ENCODE measurements at places on chromosomes 2 and 18.

- DNase-seq: no peak
These were observed 36.5 kb upstream of the SLC66A3 start for GRCh38 chr2:11118761-11119160.

GRCh38 chr2:134002391-134002790 lies 251.5 kb upstream of the MGAT5 start:
- DNase-seq: no peak

DNA sequence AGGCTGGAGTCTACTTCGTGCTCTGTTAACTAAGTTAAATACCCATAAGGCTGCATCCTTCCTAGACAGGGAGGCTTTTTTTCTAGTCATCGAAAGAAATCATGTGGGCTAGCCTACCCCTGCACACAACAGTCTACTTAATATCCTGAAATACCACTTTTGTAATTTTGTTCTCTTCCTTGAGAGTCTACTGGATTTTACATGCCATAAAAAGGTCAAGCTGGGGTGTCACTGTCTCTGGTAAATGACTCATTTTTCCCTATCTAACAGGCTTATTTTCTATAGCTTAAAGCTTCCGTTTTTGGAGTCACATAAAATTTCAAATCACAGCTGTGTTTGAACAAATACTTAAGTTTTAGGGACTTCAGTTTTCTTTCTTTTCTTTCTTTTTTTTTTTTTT lies 10.7 kb upstream of the STAM2 start:
- no peak for DNase-seq

- no peak for DNase-seq
These were observed 600.4 kb upstream of the CHAC2 start for GRCh38 chr2:53167227-53167626.

- no peak for DNase-seq
These were observed 111.0 kb upstream of the RASGRP3 start for GRCh38 chr2:33365264-33365970.

- DNase-seq: no peak
These were observed 13.2 kb downstream of the CFAP65 start for GRCh38 chr2:219028141-219028540.

GRCh38 chr2:3223080-3223923 lies 154.3 kb downstream of the EIPR1 start:
- DNase-seq: no peak

DNA sequence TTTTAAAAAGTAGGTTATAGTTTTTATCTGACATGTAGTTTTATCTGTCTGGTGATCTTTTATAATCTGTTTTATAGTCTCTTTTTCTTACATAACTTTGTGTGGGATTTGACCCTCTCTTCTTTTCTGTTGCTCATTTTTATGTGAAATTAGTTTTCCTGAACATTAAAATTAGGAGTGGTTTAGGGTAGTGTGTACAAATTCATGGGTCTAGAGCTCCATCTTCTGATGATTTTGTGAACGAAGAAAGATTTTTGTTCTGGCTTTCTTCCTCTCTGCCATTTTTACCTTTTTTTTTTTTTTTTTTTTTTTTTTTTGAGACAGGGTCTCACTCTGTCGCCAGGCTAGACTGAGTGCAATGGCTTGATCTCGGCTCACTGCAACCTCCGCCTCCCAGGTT lies 46.6 kb downstream of the SLC30A6 start:
- DNase-seq: no peak

- no peak for DNase-seq
These were observed 20.1 kb downstream of the ARID5A start for GRCh38 chr2:96556441-96557330.

DNA sequence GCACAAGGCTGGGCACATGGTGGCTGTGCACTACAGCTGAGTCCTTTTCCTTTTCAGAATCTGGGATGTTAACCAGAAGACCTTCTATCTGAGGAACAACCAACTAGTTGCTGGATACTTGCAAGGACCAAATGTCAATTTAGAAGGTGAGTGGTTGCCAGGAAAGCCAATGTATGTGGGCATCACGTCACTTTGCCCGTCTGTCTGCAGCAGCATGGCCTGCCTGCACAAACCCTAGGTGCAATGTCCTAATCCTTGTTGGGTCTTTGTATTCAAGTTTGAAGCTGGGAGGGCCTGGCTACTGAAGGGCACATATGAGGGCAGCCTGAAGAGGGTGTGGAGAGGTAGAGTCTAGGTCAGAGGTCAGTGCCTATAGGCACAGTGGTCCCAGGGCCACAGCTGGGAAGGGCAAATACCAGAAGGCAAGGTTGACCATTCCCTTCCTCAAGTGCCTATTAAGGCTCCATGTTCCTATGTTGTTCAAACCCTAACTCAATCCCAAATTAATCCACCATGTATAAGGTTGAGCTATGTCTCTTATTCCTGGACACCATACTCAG lies 2.2 kb downstream of the IL1RN start:
- DNase-seq: no peak

GRCh38 chr2:1766851-1767811 lies 22.8 kb upstream of the PXDN start:
- no peak for DNase-seq

- DNase-seq: no peak
These were observed 28.2 kb downstream of the LPIN1 start for GRCh38 chr2:11774600-11774999.

DNA sequence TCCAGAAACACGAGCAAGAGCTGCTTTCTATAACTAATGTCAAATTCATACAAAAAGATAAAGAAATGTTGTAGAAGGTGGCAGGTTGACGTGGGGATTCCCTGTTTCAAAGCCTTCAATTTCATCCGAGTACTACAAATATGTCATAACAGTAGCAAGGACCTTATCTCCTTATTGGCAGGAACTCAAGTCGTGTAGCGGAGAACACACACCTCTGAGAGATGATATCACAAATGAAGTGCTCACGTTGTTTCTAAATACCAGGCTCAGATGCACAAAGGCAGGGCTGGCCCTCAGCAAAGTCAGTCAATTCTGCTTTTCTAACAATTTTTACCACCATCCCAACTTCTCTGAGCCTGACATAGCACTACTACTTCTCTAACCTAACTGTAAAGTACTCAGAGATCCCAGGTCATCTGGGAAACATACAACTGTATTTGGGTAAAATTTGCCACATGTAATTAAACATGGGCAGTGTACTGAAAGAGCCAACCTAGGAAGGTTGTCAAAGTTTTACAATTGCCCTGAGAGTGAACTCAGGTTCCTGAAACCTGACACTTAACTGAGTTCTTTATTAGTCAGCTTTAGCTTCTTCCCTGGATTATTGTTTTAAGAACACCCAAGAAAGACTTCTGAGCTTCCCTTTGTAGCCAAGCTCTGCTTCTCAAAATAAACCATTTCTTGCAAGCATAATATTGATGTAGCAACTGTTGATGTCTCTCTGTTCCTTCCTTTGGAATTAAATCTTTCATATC lies 813.7 kb upstream of the ACVR2A start:
- DNase-seq: no peak

GRCh38 chr2:12430407-12431133 lies 286.2 kb upstream of the TRIB2 start:
- DNase-seq: no peak

- DNase-seq: no peak
These were observed 3.8 kb upstream of the ARID5A start for GRCh38 chr2:96532641-96533291.

- no peak for DNase-seq
These were observed 31.7 kb upstream of the DNMT3A start for GRCh38 chr2:25373269-25373981.

GRCh38 chr2:133077269-133077822 lies 407.3 kb upstream of the LYPD1 start:
- no peak for DNase-seq

DNA sequence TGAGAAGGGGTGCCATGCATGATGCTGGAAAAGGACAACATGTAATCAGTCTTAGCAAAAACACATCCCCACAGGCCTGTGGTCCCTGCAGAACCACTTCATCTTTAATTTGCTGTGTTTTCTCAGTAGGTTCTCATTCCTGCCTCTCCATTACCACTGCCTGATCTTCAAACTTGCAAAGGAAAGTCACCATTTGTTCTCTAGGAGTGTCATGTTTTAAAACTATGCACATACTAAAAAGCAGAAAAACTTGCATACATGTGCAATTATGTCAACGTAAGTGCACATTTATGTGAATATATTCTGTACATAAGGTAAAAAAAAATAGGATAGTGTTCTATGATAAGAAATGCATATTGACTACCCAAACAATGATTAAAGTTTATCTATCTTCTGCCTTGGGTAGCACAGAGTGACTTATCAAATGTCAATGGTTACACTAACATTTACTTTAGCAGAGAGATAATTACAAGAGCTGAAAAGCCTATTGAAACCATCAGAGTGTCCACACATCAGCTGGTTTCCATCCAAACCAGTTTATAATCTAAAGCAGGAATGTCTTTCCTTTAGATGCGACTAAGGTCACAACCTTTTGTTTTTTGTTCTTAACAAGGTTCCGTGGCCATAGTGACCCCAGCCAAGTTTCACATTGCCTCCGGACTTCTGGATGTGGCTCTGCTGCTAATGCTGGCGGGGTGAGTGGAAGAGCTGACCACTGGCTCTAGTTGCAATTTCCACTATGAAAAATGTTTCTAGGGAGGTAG lies 58.7 kb upstream of the RMDN2 start:
- DNase-seq: no peak

- DNase-seq: no peak
These were observed 217.5 kb upstream of the SOX11 start for GRCh38 chr2:5474716-5475115.

- DNase-seq: no peak
These were observed 112.9 kb upstream of the ACAA2 start for GRCh38 chr18:49926106-49926745.

GRCh38 chr2:43302961-43303494 lies 76.6 kb upstream of the ZFP36L2 start:
- DNase-seq: no peak

GRCh38 chr2:232263295-232263694 lies 115.3 kb upstream of the ALPP start:
- no peak for DNase-seq

- DNase-seq: no peak
These were observed 236.3 kb upstream of the SLC14A2 start for GRCh38 chr18:45378933-45379332.

GRCh38 chr18:57533006-57533867 lies 53.3 kb downstream of the FECH start:
- no peak for DNase-seq

- DNase-seq: no peak
These were observed 322.0 kb upstream of the SOX11 start for GRCh38 chr2:5370158-5370557.

GRCh38 chr18:21803495-21803894 lies 62.9 kb downstream of the MIB1 start:
- no peak for DNase-seq

GRCh38 chr2:169573974-169574299 lies 272 bp upstream of the FASTKD1 start:
- DNase-seq: no peak

Measured in stimulated activated naive CD4-positive, alpha-beta T cell (primary cell).